ENCODE measurements at places on chromosomes 1 and 21.

DNA sequence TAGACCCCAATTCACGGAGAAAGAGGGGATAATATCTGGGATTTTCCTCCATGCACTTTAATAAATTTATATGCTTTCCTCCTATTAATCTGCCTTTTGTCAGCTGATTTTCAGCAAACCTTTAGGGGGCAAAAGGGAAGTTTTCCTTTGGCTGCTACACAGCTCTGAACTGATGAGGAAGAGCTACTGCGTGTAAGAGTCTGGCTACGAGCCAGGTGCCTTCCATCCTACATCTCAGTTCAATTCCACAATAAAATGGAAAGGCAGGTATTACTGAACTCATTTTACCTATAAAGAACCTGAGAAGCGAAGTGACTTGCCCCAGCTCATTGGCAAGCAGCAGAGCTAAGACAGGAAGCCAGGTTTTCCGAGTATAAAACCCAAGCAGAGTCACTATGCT, 28.3 kb upstream of the ZNF326 start:
- no peak for DNase-seq

- no peak for DNase-seq
Observed at GRCh38 chr1:212621949-212622305, 13.4 kb downstream of the ATF3 start.

DNA sequence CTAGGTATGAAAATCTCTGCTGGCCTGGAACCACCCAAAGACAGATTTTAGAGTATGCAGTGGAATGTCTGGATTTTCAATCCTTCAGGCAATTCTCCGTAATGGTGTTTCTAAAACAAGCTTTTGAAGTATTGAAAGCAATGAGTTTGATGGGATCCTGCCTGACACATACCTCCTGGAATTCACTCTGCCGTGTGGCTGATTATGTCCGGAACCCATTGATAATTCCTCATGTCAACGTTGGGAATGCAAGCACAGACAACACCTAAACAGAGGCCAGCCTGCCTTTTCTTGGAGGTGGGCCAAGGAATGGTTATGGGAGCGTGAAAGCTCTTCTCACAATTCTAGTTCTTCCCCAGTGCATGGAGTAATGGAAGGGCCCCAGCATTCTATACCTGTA, 168.9 kb upstream of the HMCN1 start:
- DNase-seq: no peak

GRCh38 chr1:116375887-116376728, 3.1 kb downstream of the ATP1A1 start:
- DNase-seq: peak; percentile 91

- DNase-seq: peak; percentile 54
Observed at GRCh38 chr1:172826096-172826741, 167.3 kb downstream of the FASLG start.

- DNase-seq: no peak
Observed at GRCh38 chr1:166119471-166119965, 47.3 kb downstream of the FAM78B start.

DNA sequence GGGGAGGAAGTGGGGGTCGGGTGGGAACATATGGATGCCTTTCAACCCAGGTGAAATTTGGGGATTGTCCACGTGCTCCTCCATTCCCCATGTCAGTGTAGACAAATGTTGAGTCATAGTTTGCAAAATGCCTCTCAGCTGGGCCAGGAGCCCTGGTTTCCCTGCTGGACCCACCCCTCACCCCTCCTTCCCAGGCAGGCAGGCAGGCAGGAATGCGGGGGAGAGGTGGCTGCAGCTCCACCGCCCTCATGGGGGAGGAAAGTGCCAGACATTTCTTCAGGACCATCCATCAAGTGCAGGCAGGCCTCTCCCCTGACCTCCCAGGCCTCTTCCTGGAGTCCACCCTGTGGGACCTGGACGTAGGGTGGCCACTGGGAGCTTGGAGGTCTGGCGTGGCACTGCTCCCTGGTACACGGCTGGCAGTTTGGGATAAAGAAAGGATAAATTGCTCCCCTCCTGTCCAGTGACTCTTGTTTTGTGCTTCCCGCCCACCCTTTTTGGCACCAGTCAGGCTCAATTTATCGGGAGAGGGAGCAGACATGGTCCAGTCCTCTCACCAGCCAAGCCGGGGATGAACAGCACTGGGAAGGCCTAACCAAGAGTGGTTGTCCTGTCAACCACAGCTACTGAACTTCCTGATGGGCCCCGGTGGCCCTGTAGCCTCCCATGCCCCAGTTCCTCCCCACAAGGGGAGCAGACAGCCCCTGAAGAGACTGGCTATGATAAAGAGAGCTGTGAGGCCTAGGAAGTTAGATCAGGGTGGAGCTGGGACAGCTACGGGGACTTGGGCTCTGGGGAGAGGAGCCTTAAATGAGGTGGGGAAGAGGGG, 18.9 kb downstream of the NPR1 start:
- peak; percentile 87 for DNase-seq

All from tibial artery (tissue), 4 donors.